ENCODE measurements at places on chromosomes 1 and 21.

DNA sequence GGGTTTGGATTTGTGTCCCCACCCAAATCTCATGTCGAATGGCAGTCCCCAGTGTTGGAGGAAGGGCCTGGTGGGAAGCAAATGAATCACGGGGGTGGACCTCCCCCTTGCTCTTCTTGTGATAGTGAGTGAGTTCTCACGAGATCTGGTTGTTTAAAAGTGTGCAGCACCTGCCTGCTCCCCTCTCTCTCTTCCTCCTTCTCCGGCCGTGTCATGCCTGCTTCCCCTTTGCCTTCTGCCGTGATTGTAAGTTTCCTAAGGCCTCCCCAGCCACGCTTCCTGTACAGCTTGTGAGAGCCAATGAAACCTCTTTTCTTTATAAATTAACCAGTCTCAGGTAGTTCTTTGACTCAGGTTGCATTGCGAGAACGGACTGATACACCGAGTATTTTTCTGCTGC lies 15.9 kb downstream of the CLDN14 start:
- DNase-seq = no peak

DNA sequence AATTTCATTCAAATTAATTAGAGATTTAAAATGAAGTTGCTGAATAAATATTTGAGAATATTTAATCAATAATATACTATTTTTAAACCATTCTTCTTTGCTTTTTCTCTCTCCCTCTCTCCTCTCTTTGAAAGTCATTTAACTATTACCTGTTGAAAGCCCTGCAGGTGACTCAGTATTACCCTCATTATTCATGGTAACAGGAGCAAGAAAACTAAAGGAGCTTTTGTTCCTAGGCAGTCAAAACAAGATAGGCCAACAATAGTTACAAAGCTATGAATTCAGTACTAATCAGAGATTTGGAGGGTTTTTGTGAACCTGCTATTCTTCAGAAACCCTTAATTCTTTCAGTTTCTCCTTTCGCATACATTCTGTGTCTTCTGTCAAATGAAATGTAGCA lies 721.3 kb upstream of the NCAM2 start:
- no peak for DNase-seq

GRCh38 chr1:94519351-94519750 lies 22.2 kb downstream of the F3 start:
- DNase-seq = no peak

GRCh38 chr1:201640624-201641023 lies 101.7 kb downstream of the NAV1 start:
- DNase-seq = no peak

DNA sequence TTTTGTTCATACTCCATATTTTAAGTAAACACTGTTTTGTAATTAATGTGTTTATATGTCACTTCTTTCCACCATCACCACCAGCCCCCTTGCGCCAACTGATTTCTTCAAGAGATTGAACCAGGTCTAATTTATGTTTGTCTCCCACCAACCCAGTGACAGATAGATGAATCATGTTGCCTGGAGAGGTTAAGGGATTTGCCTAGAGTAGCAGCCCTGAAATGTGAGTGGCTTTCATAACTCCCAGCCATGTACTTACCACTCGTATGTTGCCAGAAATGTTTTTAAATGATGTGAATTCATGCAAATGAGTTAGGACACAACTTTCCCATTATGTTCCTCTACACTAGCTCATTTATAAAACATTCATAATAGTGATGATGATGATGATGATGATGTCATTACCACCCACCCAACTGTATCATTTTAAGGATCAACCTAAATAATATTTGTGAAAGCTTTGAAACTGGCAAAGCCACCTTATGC lies 86.9 kb downstream of the LRRC8D start:
- no peak for DNase-seq

GRCh38 chr1:215970406-215970805 lies 403.3 kb downstream of the KCTD3 start:
- DNase-seq = no peak

DNA sequence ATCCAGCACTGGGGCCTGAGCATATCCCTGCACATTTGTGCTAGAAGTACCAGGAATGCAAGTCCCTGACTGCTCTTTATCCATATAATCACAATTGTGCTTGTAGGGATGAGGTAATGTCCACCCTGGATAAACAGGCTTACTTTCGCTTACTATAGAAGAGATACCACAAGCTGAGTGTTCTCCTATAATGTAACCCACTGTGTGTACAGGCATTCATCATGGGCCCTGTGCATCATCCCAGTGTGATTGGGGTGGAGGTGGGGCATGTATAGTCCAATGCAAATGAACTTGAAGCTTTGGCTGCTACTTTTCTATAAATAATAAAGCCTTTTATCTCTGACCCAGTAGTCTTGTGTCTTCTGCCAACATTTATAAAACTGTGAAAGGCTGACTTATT lies 69.3 kb downstream of the MAN1A2 start:
- DNase-seq = no peak

DNA sequence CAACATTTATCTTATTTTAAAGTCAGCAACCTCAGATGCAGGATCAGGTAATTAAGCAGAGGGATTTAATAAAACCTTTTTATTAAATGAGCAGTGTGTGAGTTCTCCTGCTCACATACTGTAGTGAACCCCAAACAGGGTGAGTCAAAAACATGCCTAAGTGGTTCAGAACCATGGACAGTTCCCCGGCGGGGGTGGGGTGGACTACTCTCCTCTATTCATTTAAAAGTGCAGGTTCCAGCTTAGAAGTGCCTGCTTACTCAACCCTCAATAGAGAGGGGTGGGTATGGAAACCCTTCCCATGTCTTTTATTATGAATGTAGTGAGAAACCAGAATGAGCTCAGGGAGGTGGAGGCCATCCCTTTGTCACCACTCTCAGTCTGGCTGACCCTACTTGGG lies 397.9 kb downstream of the HHAT start:
- DNase-seq = no peak

DNA sequence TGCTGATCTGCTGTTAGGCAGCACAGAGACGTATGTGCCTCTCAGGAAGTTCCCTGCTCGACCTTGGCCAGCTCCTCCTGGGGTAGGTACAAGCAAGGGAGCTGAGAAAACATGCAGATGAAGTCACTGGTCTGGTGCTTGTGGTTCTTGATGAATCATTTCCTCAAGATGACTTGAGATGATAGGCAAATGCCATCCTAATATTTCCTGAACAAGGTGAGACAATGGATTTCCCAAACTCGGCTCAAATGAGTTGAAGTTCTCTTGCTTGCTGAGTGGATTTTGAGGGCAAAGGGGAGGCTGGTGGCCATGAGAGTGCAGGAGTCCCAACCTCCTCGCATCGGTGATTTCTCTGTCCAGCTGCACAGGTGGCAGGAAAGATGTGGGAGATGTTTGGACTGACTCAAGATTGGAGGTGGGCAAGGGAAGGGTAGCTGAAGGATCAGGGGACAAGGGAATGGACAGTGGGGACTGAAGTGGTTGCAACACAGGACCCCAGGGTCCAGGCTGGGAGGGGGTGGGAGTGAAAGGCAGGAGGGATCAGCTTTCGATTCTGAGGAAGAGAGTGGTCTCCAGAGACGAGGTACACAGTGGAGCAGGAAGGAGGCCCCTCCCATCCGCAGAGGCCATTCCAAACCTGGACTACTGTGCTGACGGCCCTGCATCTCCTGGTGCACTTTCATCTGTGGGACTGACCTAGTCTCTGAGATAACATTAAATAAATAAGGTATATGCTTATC lies 63.9 kb downstream of the CAPN2 start:
- no peak for DNase-seq

DNA sequence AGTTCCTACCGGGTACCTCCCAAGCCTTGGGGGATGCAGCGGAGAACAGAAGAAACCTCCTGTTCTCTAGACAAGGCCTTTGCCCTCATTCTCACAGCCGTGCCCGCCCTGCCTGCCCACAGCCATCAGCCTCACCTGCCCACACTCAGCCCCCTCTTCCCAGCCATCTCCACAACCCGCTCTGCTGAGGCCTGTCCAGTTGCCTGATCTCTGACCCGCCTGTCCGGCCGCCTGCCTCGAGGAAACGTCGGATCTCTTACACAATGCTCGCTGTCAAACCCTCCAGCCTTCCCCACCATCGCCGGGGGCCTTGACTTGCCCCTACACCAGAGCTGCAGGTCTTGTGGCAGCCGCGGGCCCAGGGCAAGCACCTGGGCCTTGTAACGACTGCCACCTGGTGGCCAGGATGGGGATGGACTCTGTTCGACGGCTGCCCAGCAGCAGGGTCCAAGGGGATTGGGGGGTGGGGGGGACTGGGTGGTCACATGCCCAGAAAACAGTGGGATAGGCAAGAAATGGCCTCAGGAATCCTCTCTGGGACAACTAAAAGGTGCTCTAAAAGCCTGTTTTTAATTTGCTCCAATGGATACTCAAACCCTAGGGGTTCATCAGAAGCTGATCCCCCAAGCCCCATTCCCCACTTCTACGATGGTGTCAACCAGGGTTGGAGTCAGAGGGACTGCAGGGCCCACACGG lies 31.0 kb downstream of the SLC45A1 start:
- peak; percentile 92 for DNase-seq

DNA sequence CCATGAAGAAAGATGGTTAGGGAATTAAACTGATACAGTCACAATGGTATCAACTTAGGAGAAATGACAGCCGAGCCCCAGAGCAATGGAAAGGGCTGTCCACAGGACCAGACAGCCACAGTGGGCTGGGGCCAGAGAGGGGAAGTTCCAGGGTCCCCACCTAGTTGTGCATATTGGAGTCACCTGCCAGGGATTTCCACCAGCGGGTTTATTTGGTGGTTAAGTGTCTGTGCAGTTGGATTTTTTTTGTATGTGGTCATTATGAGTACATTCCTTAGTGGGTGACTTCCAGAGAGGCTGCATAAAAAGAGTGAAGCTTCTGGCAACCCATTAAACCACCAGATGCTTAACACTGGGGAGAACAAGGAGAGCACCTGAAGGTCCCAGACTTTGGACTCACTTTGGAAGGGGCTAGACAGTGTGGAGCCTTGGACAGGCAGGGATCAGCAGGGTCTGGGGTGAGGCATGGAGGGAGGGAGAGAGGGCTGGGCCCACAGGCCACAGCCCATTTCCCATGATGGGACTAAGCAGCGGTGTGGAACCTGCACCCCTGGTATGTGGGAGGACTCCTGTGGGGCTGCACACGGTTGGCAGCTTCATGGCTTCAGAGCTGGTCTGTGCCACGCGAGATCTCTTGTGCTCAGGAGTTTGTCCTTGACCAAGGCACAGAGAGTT lies 7.8 kb upstream of the PTTG1IP start:
- DNase-seq = no peak

DNA sequence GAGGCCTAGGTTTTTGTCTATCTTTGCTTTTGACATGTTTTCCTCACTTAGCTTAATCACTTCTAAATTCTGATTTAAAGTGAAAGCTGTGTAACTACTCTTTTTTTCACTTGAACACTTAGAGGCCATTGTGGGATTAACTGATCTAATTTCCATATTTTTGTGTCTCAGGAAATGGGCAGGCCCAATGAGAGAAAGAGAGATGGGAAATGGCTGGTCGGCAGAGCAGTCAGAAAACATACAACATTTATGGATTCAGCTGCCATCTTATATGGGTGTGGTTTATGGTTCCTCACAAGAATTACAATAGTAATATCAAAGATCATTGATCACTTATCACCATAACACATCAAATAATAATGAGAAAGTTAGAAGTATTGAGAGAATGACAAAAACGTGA lies 320.8 kb downstream of the PTPRC start:
- no peak for DNase-seq

DNA sequence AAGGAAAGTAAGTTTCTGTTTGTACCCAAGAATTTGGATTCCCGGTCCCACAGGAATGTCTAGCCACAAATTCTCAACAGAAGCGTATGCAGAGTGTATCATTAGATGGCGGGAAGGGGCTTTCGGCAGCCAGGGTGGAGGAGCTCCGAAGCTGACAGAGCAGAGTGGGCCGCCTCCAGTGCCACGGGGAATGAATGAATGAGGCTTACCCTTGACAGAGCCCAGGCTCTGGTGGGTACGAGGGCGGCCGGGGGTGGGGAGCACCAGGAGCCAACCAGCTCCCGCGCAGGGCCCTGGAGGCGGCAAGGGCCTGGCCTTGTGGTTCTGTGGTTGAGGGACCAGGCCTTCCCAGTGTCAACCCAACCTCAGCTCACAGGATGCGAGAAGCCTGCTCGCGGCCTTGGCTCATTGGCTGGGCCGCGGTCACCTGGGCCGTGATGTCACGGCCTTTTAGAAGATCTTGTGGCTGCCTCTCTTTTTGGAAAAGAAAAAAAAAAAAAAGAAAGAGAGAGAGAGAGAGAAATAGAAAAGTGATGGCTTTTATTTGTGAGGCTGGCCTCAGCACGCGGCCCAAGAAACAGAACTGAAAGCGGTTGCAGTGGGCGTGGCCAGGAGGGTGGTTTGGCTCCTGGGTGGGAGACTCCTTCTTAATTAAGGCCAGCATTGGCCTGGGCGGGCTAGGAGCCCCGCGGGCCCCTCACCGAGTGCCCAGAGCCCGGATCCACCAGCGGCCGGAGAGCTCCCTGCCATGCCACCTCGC lies 34.9 kb upstream of the RUNX3 start:
- DNase-seq = peak; percentile 93

- peak; percentile 19 for DNase-seq
Measured at GRCh38 chr1:21117597-21118001, 59.1 kb downstream of the EIF4G3 start.

- no peak for DNase-seq
Measured at GRCh38 chr1:157700732-157701131, at the start of gene FCRL3. FCRL3 (minus strand) TSS chr1:157700769; CDS start chr1:157700489, 280 bp downstream.

DNA sequence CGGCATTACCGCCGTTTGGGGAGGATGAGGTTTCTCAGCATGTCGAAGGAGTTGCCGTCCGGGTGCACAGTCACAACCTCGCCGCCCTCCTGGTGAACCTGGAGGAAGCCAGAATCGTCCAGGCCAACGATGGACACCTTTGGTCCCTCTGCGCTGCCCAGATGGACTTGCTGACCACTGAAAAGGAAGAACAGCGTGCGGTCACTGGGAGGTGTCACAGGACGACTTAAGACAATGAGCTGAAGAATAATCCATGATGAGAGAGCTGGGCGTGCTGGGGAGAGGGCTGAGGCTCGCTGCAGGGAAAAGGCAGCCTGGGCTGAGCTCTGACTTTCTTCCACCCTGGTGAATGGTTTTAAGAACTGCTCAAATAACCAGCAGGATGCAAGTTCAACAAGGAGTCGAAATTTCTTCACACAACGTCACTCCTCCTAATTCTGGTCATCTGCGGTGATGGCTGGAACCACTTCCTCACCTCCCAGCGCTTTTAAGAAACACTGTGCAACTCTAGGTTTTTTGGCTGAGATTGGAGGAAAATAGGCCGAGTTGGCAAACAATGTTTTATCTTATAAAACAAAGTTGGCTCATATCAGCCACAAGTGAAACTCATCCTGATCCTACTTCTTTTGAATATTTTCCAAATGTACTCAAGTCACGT lies 55.5 kb downstream of the SIM2 start:
- DNase-seq = no peak

- DNase-seq = no peak
Measured at GRCh38 chr1:40742363-40743061, 41.1 kb upstream of the KCNQ4 start.
